ENCODE measurements at places on chromosomes 2 and 18.

GRCh38 chr2:113118263-113118657 is 9.1 kb upstream of the IL1RN start:
- DNase-seq: no peak

GRCh38 chr2:113711851-113712250 is 44.6 kb downstream of the SLC35F5 start:
- no peak for DNase-seq

- no peak for DNase-seq
These were observed 166.7 kb upstream of the ZEB2 start for GRCh38 chr2:144686518-144687215.

DNA sequence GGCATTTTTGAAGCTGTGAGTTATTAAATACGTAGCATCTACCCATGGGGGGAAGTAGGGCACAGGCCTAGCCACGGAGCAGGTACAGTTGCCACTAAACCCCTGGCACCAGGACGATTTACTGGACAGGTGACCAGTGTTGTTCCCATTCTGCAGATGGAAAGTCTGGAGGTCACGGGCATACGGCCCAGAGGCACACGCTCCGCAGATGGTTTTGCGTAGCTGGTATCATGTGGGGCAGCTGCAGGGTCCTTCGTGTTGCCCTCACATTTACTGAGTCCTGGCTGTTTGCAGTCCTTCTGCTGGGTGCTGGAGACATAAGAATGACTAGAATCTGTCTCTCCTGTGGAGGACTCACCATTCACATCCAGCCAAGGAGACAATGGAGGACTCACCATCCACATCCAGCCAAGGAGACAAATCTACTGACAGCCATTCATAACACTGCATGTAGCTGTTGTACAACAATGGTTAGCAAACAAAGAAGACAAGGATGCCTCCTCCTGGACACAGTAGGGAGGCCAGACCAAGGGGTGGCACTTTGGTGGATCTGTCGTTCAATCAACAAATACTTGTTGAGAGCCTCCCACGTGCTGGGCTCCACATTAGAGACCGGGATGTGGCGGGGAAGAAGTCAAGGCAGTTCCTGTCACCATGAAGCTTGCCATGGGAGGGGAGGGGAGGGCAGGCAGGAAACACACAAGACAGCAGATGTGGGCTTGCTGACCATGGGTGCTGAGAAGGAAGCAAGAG is 24.9 kb downstream of the TWIST2 start:
- DNase-seq: no peak

GRCh38 chr2:61707984-61708852 is 145.6 kb downstream of the FAM161A start:
- no peak for DNase-seq

DNA sequence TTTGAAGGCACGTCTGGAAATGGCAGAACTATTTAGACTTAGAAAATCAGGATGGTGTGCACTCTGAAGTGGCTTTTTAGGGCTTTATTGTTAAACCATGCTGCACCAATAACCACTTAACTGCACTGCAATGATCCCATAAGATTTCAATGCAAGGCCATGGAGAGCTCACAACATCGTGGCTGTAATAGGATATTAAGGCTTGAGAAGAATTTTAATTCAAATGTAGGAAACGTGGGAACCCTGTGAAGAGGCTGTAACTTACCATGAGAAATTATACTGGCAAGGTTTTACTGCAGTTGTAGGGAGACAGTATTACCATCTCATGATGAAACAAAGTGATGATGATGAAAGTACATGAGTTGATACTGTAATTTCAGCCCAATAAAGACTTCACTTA is 242.5 kb downstream of the AFF3 start:
- DNase-seq: no peak

DNA sequence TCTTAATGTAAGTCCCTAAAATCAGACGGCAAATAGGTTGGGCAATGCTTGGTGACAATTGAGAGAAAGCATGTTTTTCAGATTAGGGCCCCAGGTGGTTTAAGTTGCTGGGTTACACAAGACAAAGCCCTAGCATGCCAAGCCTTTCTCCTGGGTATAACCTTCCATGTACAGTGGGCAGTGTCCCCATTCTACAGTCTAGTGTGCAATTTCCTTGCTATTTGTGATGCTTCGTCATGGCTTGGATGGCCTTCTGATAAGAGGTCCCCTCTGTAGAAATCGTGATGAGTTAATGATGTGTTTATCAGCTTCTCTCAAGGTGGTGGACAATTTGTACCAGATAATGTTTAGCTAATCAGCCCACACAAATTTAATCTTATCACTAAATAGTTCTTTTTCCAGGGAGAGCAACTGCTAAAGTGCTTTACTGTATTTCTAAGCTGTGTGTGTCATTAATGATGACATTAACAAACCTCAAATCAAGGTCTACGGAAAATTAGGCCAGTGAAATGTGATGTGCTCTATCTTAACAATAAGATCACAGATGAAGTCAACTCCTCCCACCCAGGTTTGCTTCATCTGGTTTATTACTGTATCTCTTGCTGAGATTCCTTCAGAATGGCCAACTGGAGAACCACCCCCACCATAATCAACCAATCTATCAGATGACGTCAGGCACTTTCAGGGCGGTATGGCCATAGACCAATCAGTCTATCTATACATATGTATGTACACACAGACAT is 61.7 kb downstream of the PLB1 start:
- no peak for DNase-seq

GRCh38 chr2:227455200-227455599 is 16.8 kb upstream of the AGFG1 start:
- DNase-seq: no peak

- DNase-seq: no peak
These were observed 11.1 kb downstream of the ONECUT2 start for GRCh38 chr18:57446322-57446721.

DNA sequence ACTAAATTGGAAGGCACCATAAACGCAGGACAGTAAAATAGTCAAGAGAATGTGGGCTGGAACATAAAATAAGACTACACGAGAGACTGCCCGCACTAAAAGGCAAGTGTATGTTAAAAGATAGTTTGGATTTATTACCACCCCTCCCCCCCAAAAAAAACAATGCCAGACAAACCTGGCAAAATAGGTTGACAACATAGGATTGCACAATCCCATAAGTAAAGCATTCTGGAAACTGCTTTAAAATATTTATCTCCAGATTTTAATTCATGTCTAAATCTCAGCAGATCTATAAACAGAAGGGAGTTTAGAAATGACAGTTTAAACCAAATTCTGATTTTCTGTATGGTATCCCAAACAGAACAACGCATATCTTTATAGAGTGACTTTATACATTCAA is 455.1 kb downstream of the ERBB4 start:
- DNase-seq: no peak

GRCh38 chr2:9629222-9630116 is 1.3 kb downstream of the YWHAQ start:
- no peak for DNase-seq

DNA sequence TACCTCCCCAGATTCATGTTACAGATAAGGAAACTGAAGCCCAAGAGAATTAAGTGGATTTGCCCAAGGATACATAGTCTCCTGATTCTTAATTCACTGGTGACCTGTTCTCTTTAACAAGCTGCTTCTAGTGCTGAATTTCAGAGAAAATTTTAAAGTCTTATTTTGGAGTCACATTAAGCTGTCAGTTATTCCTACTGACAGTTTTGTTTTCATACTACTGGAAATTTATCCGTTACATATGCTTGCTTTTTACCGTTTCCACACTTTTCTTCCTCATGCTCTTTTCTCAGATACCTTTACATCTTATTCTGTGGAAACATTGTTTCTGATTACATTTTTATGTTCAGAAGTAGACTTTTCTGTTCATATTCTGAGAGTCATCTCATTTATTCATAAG is 1.3 kb downstream of the MOB4 start:
- no peak for DNase-seq

- no peak for DNase-seq
These were observed 24.7 kb upstream of the NMUR1 start for GRCh38 chr2:231554748-231555545.

DNA sequence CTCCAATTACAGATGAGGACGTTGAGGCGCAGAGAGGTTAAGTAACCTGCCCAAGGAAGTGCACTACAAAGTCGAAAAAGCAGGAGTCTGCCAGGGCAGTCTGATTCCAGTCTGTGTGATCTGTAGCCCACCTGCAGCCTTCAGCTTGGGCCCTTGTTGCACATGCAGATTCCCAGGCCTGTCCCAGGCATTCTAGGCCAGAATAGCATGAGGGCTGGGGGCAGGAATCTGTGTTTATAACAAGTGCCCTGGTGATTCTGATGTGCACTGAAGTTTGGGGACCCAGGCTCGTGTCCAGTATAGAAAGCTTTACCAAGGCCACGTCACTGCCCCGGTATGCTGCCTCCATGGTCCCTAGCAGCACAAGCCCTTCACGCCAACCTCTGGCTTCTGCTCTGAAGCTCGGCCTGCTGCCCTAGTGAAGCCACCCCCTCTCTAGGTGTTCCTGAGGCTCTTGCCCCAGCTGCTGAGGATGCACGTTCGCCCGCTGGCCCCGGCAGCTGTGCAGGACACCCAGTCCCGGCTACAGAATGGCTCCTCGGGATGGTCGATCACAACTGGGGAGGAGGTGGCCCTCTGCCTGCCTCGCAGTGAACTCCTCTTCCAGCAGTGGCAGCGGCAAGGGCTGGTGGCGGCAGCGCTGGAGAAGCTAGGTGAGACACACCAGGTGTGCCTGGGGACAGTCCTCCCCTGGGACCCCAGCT is 4.6 kb downstream of the CHRNG start:
- no peak for DNase-seq

- no peak for DNase-seq
These were observed 95.4 kb upstream of the AQP4 start for GRCh38 chr18:26960911-26961310.

DNA sequence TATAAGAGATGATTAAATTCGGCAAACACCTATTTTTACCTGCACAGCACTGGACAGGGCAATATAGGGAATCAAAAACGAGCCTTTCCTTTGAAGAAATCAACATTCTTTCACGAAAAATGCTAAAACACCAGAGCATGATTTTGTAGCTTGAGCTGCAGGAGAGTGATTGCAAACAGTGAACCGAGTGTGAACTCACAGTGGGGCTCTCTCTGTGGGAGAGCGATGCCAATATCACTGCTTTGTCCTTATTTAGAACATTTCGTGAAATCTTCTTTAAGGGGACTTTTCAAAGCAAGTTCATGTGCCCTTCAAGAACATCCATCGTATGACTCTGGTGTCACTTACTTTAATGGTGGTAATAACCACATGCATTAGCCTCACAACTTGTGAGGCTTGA is 238.8 kb downstream of the CD226 start:
- no peak for DNase-seq

DNA sequence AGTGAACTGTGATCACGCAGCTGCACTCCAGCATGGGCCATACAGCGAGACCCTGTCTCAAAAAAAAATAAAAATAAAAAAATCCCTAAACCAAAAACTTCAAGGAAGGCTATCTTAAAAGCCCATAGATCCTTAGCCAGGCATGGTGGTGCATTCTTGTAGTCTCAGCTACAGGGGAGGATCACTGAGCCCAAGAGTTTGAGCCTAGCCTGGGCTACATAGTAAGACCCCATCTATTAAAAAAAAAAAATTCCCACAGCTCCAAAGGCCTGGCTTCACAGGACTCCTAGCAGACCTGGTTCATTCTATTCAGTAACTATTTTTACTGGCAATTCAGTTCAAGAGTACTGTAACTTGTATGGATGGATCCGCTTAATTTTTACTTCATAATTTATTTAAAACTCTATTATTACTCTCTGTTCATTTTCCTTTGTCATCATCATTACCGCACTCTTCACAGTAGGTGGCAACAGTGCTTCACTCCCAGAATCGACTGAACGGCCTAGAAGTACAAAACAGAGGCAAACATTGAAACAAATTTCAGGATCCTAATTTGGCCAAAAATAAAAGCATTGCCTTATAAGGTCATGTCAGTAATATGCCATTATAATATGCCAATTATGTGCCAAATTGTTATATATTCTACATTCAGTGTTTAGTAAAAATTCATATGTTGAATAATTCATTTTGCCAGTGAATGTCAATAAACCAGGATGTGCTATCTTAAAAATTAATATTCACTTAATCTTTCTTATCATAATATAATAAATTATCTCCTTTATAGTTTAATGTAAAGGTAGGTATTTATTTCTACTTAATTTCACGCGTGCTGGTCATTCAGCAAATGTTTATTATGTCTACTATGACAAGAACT is 14.3 kb upstream of the STAM2 start:
- DNase-seq: no peak

DNA sequence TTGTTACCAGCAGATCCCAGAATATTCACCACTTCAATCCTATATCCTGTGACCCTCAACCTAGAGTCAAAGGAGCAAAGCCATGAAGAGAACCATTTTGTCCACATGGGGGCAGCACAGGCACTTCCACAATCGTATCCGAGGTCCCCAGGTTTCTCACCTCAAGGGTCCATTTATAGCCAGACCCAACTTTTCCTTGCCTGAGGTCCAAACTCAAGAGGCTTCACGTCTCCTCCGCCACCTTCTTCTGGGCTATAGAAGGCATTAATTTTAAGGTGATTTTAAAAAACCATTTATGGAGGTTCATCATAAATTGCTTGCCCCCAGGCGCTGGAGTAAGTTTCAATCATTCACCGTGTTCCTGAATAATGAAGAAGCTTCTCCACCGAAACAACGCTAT is 111.6 kb upstream of the NABP1 start:
- peak; percentile 50 for DNase-seq

GRCh38 chr2:95021023-95021416 is 4.5 kb upstream of the MAL start:
- no peak for DNase-seq

DNA sequence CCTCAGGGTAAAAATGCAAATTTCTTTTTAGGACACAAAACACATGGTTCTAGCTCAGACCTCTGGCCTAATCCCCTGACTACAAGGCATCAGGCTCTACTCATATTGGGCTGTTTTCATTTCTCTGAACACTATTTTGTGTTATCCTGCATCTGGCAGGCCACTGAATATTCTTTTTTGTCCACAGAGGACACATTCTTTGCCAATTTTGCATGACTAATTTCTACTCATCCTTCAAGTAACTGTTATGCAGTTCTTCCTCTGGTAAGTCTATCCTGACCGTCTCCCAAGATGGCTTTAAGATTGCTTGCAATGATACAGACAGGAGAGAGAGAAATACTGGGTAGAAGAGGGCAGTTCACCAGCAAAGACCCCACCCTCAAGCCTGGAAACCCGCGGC is 107.6 kb upstream of the RGPD4 start:
- no peak for DNase-seq

GRCh38 chr2:11829324-11829946 is 83.0 kb downstream of the LPIN1 start:
- DNase-seq: peak; percentile 56

GRCh38 chr2:10522726-10523405 is 74.7 kb upstream of the ODC1 start:
- DNase-seq: no peak

GRCh38 chr2:195049372-195050031 is 607.5 kb upstream of the SLC39A10 start:
- DNase-seq: no peak

- DNase-seq: no peak
These were observed 463 bp downstream of the PPP1CB start for GRCh38 chr2:28751956-28752630.

Data from progenitor cell of endocrine pancreas (in vitro differentiated cells).